ENCODE measurements at places on chromosomes 2 and 18.

DNA sequence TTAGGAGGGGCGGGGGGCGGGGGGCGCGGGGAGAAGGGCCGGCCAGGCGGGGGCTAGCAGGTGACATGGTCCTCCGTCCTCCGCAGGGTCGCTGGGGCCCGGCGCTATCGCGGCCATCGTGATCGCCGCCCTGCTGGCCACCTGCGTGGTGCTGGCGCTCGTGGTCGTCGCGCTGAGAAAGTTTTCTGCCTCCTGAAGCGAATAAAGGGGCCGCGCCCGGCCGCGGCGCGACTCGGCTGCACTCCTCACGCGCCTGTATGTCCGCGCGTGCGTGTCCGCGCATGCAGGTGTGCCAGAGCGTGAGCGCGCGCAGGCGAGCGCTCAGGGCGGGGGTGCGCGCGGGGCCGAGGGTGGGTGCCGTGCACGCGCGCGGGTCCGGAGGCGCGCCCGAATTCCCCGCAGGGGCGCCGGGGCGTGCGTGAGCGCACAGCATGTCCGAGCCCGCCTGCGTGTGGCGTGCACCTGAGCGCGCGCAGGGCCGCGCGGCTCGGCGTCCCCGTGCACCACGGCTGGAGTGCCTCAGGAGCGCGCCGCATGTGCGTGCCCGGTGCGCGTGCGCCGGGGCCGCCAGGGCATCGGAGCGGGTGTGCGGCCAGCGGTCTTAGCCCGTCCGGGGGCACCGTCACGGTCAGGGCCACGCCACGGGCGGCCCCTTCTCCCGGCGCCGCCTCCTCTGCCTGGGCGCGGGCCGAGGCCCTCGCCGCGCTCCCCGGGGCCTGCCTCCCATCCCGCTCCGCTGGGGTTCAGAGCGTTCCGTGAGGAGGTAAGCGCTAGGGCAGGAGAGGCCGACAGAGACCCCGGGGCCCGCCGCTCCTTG is 6.3 kb downstream of the SNORC start:
- peak; percentile 23 for DNase-seq

- no peak for DNase-seq
Measured at GRCh38 chr18:45487581-45487980, 127.7 kb upstream of the SLC14A2 start.

DNA sequence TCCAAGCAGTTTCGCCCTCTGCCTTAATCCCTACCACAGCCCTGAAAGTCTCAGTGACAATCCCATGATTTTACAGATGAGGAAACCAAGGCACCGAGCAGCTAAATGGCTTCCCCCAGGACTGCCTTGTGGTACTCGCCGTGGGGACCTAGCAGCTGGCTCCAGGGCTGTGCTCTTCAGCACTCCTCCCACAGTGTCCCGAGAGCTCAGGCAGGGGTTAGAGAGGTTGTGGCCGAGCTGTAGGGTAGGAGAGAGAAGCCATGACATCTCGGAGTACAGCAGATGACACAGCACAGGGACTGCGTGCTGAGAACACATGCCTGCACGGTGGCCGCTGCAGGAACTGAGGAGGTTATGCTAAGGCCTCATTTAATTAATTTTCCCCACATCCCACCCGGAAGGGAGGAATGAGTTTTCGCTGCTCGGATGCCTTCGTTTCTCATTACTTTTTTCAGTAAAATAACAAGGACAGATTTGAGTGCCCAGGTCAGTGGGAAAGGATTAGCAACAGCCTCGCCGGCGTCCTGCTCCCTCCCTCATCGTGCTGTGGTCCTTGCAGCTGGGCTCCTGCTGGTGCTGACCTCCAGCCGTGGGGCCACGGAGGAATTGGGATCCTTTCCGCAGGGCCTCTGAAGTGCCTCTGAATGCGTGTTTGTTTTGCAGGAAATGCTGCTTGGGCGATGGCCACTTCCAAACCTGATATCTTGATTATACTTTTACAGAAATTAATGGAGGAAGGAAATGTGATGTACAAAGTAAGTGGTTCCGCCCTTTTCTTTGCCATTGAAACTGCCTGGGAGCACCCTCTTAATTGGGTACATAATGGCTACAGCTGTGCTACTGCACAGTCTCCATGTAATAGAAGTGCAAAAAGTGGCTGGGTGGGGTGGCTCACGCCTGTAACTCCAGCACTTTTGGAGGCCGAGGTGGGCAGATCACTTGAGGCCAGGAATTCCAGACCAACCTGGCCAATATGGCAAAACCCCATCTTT is 61.2 kb downstream of the WDSUB1 start:
- DNase-seq: no peak

DNA sequence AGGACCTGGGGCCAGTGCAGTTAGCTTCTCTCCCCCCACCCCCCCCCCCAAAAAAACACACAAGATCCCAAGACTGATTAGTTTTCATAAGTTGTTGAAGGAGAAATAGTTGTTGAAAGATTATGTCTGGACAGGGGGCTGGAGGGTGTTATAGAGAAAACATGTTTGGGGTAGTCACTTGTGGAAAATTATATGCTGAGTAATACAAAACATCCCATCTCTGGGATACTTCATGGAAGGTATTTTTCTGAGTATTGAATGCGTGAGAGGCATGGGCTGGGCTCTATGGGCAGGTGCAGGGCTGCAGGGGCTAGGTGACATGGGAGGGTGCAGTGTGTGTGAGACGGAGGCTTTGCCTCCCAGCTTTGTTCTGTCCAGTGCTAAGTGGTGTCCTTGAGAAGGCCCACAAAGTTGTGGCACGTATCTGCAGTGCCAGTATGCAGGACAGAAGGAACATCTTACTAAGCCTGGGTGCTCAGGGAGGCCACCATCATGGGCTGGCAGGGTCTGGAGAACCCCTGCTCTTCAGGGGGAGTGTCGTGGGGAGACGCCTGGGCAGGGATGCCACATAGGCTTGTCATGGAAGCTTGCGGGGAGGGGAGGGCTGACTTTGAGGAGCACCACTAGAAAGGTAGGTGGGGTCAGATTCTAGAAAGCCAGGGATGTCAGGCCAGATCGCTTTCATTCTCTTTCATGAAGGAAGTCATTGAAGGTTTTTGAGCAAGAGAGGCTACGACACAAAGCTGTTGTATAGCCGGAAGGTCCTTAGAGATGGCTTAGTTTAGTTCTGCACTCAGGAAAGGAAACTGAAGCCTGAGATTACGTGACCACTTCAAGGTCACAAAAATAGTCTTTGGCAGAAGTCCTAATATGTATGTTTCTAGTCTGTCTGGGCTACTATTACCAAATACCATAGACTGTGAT is 232.0 kb downstream of the LDLRAD4 start:
- DNase-seq: no peak

DNA sequence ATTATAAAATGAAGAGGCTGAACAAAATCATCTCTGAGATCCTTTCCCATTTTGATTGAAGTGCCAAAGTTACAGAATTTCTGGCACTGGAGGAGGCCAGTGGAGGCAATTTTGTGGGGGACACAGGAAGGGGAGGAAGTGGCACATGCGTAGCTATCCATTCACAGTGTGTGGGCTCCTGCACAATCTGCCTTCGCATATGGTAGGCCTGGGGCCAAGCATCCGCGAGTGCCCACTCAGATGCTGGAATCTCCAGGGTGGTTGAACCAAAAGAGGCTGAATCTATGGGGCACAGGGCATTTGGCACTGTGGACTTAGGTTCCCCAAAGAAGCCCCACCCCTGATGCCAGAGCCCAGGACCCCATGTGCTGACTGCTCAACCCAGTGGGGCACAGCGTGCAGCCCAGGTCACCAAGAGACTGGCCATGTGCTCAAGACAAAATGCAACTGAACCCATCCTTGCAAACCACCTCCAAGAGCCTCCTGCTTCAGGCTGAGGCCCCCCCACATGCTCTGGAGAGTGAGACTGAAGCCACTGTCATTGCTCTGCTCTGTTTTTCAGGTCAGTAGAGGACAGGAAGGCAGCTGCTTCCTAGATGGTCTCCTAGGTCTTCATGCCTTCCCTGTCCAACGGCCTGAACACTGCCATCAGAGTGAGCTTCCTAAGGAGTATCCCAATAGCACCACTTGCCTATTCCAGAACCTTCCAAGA is 28.5 kb downstream of the ST8SIA5 start:
- DNase-seq: no peak

DNA sequence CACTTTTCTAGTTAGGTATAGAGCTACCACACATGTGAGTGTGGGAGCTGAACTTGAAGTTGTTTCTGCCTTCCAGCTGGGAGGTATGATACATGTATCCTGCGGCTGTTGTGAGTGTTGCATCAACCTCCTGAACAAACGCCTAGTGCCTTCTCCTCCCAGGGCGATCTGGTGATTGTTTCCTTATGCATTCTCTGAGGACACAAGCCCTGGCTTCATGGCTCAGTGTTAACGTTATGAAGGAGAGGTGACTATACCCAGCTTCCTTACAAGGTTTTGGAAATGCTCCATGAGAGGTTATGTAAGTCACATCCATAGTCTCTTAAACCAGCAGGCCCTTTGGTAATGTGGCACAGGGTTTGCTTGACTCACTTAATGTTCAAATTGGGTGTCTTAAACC is 64.9 kb downstream of the SPRED2 start:
- DNase-seq: no peak

DNA sequence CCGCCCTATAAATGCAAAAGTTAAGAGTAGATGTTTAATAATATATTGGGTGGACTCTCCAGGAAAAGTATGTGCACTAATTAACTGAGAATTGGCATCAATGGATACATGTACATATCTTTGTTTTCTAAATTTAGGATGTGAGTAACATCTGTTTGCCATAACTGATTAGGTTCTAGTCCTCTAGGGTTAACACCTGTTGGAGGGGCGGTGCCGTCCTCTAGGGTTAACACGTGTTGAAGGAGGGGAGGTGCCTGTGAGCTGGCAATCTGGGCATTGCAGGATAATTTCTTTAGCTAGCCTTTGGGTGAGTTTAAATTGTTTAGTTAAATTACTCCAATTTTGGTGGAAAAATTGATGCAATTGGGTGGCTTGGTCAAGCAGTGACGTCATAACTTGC is 30.9 kb downstream of the HTR2B start:
- DNase-seq: no peak

DNA sequence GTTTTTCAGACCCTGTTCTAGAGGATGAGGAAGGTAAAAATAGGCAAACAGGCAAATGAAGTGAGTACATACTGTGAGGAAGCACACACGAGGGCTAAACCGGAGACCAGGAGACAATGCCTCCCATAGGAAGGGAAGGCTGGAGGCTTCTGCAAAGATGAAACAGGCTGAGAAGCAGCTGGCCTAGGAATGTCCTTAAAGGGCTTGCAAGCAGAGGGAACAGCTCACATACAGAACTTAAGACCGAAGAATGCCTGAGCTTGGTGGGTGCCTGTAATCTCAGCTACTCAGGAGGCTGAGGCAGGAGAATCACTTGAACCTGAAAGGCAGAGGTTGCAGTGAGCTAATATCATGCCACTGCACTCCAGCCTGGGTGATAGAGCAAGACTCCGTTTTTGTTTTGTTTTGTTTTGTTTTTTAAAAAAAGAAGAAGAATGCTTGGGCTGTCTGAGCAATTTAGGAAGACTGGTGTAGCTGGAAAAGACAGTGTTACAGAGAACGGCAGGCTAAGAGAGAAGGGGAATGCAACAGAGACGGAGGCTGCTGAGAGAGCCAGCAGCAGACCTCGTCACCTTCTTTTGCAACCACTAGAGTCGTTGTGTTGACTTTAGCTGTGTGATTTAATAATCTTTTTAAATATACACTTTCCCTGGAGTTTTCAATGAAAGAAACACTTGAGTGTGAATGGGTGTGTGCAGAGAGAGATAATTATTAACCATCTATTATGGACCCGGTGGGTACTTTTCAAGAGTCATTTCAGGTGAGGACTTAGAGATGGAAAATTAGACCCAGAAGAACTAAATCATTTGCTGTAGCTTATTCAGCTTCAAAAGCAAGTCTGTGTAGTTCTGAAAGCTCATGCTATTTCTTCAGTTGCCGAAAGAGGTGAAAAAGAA is 232.8 kb downstream of the GALR1 start:
- no peak for DNase-seq

GRCh38 chr18:34207344-34207851 is 17.3 kb downstream of the NOL4 start:
- no peak for DNase-seq

DNA sequence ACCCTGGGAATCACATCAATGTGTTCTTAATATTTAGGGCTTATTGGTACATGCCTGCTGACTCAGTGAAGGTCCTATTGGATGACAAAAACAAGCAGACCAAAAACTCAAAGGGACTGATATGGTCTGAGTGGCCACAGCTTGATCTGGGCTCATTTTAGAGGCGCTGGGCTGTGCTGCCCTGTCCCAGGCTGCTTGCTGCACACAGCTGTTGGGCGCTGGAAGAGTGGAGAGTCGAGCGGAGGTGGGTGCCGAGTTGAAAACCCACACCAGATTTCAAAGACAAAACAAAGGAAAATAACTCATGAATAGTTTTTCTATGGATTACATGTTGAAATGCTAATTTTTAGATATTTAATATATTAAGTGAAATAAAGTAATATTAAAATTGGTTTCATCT is 68.5 kb downstream of the LONRF2 start:
- no peak for DNase-seq

- DNase-seq: no peak
Measured at GRCh38 chr18:77068321-77069312, 64.0 kb downstream of the MBP start.

- DNase-seq: no peak
Measured at GRCh38 chr18:6363216-6363615, 51.5 kb downstream of the L3MBTL4 start.

DNA sequence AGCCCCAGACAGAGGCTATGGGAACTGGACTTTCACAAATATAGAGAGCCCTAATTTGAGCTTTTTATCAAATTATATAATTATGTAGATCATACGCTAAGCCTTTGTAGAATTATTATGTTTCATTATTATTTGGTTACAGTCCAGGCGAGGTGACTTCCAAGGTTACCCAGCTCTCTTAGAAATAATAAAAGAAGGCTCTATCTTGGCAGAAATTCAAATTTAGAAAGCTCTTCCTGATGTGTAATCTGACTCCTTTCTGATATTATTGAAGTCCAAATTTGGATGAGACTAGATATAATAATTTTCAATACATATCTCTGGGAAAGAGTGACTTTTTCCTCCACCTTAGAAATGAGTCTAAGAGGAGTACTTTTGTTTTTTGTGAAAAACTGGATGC is 4.8 kb upstream of the SLC38A11 start:
- DNase-seq: no peak

DNA sequence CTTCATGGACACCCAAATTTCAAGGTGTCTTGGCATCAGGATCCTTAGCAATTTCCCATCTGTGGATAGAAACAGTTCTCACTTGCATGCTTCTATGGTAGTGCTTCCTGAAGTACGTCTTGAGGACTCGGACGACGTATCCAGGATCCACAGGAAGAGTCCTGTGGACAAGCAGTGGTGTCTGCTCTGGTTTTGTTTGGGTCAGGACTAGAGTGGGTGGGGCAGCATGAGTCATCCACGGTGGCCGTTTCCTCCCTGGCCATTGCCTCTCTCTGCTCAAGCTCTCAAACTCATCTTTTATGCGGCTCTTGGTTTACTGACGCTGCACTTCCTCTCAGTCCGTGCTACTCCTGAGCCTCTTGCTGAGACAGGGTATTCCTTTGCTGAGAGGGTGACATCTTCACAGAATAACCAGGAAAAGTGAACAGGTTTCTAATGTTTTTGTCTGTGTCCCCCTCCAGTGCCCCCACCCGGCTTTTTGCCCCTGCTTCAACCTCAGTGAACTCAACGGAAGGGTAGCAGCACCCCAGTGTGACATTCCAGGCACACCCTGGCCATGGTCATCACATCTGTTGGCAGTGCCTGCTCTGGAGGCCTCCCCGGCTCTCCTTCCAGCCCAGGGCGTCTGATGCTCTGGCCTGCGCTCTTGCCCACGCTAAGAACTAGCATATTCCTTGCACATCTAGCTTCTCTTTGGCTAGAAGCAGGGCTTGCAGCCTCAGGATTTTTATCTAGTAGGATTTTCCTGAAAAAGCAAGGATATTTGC is 62.2 kb downstream of the ARMC9 start:
- DNase-seq: no peak

Data from stimulated activated CD8-positive, alpha-beta memory T cell treated with anti-CD3 and anti-CD28 coated beads, Interleukin-2, amount 100 ng/mL, for 48 hours (primary cell).